Cerebellar cortex (tissue), 1 donor: ENCODE measurements at places on chromosomes 4 and X.

DNA sequence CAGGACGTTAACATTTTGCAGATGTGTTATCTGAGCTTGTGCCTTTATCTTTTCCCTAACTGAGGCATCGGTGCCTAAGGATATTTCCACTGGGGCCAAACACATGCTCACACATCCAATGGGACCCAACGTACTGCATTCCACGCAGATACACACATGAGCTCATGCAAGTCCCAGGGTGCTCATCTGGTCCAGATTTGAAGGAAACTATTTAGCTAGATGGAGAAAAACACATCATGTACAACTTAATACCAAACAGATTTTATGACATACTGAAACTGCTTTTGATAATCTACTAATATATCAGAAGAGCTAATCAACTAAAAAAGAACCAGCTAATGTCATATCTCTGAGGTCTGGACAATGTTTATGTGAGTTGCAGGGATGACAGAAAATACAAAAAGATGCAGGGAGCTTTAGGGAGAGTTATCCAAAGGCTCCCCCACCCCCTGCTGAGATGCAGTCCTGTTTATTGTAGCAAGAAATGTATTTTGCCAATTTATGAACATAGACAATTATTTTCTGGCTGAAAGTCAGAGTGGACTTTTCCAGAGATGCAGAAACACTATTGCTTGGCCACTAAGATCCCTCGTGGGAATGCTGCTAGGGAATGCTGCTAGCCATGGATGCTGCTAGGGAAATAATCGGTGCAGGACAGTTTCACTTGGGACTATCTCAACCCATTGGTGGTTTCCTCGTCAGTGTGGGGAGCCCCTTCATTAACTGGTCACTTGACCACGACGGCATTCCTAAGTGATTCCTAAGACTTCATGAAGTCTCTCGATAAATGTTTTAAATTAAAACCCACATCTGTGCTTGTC is 172.8 kb downstream of the SMIM20 start:
- no peak for DNase-seq

GRCh38 chrX:37075892-37076595 is 67.9 kb downstream of the FAM47C start:
- no peak for DNase-seq

- no peak for DNase-seq
Observed at GRCh38 chr4:26267087-26267486, 53.7 kb upstream of the RBPJ start.

DNA sequence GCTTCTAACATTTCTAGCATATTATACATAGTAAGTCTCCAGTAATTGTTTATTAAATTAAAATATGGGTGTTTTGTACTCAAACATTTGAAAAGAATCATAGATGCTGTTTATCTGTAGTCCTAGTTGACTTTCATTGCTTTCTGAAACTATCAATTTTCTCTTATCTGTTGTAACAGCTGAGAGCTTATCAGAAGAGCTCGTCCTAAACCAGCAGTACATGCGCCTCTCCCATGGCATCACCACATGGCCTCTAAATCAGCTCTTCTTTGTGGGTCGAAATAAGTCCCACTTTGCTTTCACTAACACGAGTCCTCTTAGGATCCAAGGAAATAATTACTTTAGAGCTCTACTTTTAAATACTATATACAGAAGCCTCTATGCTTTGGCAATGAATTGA is 55.1 kb downstream of the PPP3CA start:
- DNase-seq, result no peak
